ENCODE measurements at places on chromosomes 2 and 18. TPM values are rescaled to one million over a fixed set of nuclear protein-coding genes. Genes with fewer than 3 reads are reported as not detected.

DNA sequence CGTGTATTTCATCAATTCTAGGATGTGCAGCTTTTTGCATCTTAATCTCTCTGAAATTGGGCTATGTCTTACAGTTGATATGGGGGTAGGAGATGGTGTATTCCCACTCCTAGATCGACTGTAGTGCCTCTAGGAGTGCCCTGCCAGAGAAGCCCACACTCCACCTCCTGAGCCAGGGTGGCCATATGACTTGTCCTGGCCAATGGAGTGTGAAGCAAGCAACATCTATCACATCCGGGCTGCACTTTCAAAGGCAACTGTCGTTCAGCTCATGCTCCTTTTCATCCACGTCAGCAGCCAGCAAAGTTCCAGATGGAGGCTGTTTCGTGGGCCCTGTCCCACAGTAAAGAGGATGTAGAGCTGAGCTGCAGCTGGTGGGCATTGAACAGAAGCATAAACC lies 149.4 kb upstream of the SLC1A4 start:
- DNase-seq: no peak

GRCh38 chr2:162092008-162092390 lies 18.0 kb upstream of the DPP4 start:
- DNase-seq: no peak

DNA sequence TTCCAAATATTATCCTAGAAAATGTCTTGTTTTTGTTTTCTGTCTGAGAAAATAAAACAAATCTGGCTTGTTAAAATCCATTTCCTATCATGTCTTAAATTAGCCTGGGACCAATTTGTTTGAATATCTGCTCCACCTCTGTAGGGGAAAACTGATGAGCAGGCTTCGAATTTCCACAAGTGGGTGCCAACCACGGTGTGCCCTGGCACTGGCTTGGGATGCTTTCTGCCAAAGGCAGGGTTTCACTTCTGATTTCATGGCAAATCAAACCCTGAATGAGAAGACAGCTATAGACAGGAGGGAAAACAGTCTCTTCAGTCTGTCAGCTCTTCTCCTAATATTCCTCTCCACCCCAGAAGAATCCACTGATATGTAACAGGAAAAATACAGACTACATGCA lies 33.7 kb upstream of the STAT4 start:
- DNase-seq: no peak

- DNase-seq: no peak
Measured at GRCh38 chr2:36513661-36514060, 84.3 kb downstream of the FEZ2 start.

GRCh38 chr2:173157676-173158293 lies 82.1 kb downstream of the MAP3K20 start:
- DNase-seq: no peak

GRCh38 chr2:163132850-163133249 lies 294.3 kb upstream of the KCNH7 start:
- DNase-seq: no peak

- DNase-seq: no peak
Measured at GRCh38 chr2:159128191-159128590, 158.3 kb downstream of the WDSUB1 start.

DNA sequence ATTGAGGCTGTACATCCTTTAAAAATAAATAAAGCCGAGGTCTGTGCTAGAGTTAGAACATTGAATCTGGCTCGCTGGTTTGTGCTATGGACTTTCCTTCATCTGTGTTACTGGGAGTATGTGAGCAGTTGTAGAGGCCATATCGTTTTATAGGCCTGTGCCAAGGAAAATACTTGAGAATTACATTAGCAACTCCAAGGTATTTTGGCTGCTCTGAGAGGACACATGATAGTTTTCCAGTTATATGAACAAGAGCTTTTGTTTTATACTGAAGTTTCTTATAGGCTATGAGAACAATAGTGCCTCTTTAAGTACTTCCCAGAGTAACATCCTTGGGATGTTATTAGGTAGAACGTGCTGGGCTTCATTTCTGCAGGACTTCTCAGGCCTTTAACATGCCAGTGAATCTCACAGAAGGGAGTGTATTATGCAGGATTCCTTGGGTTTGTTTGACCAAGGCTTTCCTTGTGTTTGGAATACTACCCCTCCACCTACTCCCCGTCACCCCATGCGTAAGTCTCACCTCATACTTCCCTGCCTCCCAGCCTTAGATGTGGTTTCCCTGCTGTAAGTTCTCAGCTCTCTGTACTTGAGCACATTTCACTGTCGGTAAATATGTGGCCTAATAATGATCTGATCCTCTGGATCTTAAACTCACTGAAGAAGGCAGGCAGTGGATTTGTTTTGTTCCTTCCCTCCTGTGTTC lies 21.0 kb downstream of the TCF7L1 start:
- no peak for DNase-seq

DNA sequence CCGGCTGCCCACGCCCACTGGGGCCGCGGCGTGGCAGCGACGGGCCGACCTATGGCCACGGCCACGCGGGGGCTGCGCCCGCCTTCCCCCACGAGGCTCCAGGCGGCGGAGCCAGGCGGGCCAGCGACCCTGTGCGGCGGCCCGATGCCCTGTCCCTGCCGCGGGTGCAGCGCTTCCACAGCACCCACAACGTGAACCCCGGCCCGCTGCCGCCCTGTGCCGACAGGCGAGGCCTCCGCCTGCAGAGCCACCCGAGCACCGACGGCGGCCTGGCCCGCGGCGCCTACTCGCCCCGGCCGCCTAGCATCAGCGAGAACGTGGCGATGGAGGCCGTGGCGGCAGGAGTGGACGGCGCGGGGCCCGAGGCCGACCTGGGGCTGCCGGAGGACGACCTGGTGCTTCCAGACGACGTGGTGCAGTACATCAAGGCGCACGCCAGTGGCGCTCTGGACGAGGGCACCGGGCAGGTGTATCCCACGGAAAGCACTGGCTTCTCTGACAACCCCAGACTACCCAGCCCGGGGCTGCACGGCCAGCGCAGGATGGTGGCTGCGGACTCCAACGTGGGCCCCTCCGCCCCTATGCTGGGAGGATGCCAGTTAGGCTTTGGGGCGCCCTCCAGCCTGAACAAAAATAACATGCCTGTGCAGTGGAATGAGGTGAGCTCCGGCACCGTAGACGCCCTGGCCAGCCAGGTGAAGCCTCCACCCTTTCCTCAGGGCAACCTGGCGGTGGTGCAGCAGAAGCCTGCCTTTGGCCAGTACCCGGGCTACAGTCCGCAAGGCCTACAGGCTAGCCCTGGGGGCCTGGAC lies 253.2 kb downstream of the GLI2 start:
- DNase-seq: no peak

GRCh38 chr2:14587119-14587518 lies 45.4 kb upstream of the LRATD1 start:
- no peak for DNase-seq

- no peak for DNase-seq
Measured at GRCh38 chr18:13558124-13558523, 168.2 kb downstream of the FAM210A start.

- no peak for DNase-seq
Measured at GRCh38 chr2:196792865-196793264, 6.6 kb downstream of the GTF3C3 start.

GRCh38 chr2:240237609-240238174 lies 97.2 kb upstream of the OTOS start:
- peak; percentile 92 for DNase-seq

DNA sequence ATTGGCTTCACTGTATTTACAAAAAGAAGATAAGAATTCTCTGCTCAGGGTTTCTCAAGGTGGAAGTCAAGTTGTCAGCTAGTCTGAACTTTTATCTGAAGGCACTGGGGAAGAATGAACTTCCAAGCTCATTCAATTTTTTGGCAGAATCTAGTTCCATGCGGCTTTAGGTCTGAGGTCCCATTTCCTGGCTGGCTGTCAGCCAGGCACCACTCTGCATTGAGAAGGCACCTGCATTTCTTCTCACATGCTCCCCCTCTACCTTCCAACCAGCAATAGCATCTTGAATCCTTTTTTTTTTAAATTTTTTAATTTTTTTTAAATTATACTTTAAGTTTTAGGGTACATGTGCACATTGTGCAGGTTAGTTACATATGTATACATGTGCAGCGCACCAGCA lies 46.2 kb upstream of the RPE start:
- no peak for DNase-seq

DNA sequence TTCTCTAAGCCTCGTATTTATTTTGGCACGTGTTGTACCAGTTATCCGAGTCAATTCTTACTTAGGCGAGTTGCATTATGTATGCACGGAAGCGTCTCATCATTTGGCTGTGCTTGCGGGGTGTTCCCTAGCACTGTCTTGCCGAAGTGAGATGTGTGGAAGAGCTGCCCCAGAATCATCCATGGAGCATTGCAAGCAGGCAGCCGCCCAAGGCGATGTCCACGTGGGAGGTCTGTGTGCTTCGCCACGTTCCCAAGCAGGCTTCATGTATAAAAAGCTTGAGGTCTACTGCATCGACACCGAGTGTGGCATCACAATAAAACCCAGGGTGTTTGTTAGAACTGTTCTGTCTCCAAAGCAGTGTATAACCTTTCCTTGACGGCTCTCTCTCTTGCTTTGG lies 849.9 kb downstream of the DCDC2C start:
- no peak for DNase-seq

DNA sequence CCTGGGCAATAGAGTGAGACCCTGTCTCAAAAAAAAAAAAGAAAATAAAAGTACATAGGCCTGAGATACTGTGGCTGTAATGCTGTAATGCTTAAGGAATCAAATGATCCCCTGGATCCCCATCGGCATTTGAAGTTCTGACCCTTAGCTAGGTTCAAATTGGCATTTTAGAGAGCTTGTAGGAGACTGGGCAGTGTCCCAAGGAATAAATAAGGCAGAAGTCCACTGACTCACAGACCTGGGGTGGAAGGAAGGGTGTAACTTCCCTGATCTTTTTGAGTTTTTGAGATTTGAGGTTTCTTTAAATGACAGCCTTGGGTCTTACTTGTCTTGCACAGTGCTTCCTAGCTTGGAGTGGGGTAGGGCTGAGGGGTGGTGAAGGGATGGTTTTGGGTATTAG lies 553.7 kb downstream of the SLC4A3 start:
- no peak for DNase-seq

DNA sequence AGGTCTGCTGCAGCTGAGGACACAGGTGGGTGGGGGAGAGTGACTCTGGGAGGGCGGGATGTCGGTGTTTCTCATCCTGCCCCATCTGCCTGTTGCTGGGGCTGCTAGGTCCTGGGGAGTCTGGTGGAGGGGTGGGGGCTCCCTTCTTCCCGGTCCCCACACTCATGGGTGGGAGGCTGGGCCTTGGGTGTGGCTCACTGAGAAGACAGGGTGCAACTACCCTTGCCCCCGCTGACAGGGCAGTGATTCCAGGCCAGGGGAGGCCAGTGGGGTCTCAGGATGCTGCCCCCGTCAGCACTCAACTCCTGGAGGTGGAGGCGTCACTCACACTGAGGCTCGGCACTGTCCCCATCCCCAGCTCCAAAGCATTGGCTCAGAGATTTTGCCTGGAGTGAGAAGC lies 7.7 kb upstream of the NFATC1 start:
- DNase-seq: no peak

- DNase-seq: no peak
Measured at GRCh38 chr2:2108189-2108588, 222.9 kb downstream of the MYT1L start.

GRCh38 chr2:170177950-170178781 lies at the start of gene MYO3B:
MYO3B (plus strand) TSS chr2:170178147; CDS start chr2:170178288, 141 bp downstream.
- DNase-seq: no peak

DNA sequence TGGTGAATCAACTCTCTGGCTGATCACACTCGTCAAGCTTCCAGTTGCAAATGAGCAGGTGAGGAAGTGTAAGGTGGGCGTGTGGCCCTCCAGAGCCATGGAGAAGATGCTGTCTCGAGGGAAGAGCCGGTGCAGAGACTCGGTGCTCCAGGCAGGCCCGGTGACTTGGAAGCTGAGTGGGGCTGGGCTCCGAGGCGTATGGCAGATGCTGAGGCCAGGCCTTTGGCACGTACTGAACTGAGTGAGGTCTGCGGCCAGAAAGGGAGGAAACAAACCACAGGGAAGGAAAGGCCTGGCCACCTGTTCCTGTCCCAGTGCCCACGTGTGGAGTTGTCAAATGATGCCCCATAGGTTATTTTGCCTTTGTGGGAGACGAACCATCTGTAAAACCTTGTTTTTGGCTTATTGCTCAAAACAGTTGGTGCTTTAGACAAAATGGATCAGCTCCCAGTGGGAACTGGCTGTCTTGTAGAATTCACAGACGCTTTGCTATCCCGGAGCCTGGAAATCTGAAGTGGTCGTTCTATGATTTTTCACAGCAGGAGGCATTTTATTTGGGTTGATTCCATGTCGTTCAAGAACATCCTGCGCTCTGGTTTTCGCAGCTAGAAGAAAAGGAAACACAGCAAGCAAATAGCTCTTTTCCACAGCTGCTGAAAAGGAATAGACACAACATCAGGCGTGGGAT lies 117.5 kb upstream of the TMEM18 start:
- DNase-seq: no peak

DNA sequence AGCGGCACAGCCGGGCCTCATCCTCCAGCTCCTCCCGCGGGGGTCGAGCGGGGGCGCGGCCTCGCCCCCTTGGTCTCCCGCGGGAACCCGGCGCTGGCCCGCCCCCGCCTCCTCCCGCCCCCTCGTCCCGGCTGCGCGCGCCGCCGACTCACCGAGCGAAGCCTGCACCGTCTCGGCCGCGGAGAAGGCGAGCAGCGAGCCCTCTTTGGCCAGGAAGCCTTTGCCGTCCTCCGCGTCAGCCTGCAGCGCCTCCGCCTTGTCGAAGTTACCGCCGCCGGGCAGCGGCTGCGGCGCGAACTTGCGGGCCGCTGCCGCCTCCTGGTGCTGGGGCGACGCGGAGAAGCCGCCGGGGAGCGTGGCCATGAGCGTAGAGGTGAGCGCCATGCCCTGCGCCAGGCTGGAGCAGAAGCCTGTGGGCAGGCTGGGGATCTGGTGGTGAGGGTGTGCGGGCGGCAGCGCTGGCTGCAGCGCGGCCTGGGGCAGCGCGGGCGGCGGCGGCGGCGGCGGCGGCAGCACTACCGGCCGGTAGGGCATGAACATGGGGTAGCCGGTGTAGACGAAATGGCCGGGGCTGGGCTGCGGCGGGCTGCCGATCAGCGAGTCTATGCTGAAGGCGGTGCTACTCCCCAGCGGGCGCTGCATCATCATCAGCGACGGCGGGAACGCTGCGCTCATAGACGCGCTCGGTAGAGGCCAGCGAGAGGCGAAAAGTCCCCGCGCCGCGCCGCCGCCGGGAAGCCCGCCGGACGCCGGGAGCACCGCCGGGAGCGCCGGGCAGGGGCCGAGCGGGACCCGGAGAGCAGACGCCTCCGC lies 683 bp downstream of the GBX2 start:
- DNase-seq: no peak

The ERICH2 gene
- total RNA-seq: not detected

The RSAD2 gene
- 0.66 TPM for total RNA-seq

The ELOA2 gene
- total RNA-seq: not detected

The ZNF804A gene
- not detected for total RNA-seq

The GLI2 gene
- not detected for total RNA-seq

The SNRNP200 gene
- 64.1 TPM for total RNA-seq

The WNT10A gene
- not detected for total RNA-seq

The STPG4 gene
- 0.11 TPM for total RNA-seq

The WNT6 gene
- total RNA-seq: not detected

The SAG gene
- not detected for total RNA-seq

The SLC19A3 gene
- 0.07 TPM for total RNA-seq

The CHAC2 gene
- total RNA-seq: 16.6 TPM

The SP110 gene
- 5.4 TPM for total RNA-seq

Measured in pulmonary artery endothelial cell (primary cell).